ENCODE measurements at places on chromosomes 4 and X. TPM values are rescaled to one million over a fixed set of nuclear protein-coding genes. Genes with fewer than 3 reads are reported as not detected.
A peak's percentile ranks its signal among the peaks of the same experiment; 100 is the strongest.

NPY2R gene
- total RNA-seq = 0.41 TPM

RTL3 gene
- total RNA-seq = not detected

DLG3 gene
- 57.1 TPM for total RNA-seq

GRCh38 chrX:48523682-48524081 is 2.1 kb downstream of the EBP start:
- H3K27me3 ChIP-seq = no peaks in the 10 kb centered on the region
- peaks cover 34% of the 10 kb centered on the region for H3K36me3 ChIP-seq
- H3K4me3 ChIP-seq = no peak overlapping the region

- H3K27ac ChIP-seq = no peak overlapping the region
- no peak for DNase-seq
- H3K27me3 ChIP-seq = no peaks in the 10 kb centered on the region
- no peaks in the 10 kb centered on the region for H3K4me1 ChIP-seq
- no peak overlapping the region for H3K4me3 ChIP-seq
- H3K36me3 ChIP-seq = no peaks in the 10 kb centered on the region
Measured at GRCh38 chr4:61630548-61630947, 430.4 kb downstream of the ADGRL3 start.

DNA sequence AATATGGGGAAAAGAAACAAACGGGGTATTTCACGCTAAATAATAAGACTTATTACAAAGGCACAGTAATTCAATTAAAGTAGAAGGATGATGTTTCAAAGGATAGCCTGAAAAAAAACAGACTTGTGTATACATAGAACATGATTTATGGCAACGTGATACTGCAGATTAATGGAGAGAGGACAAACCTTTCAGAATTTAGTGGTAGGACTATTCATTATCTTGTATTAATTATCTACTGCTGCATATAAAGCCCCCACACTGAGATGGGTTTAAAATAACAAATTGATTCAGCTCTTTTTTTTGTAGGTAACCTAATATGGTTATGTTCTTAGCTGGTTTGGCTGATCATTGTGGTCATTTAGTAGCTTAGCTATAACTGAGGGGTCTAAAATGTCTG is 1269.0 kb downstream of the FSTL5 start:
- H3K4me1 ChIP-seq = no peaks in the 10 kb centered on the region
- no peaks in the 10 kb centered on the region for H3K27me3 ChIP-seq
- no peak overlapping the region for H3K4me3 ChIP-seq
- DNase-seq = no peak

GRCh38 chrX:97987979-97988378 is 1104.3 kb downstream of the RPA4 start:
- H3K4me3 ChIP-seq = no peak overlapping the region
- H3K27ac ChIP-seq = no peak overlapping the region
- H3K4me1 ChIP-seq = peaks cover 6% of the 10 kb centered on the region
- no peaks in the 10 kb centered on the region for H3K36me3 ChIP-seq
- H3K27me3 ChIP-seq = no peaks in the 10 kb centered on the region

- H3K36me3 ChIP-seq = peaks cover 6% of the 10 kb centered on the region
- DNase-seq = no peak
- no peak overlapping the region for H3K4me3 ChIP-seq
- peaks cover 34% of the 10 kb centered on the region for H3K4me1 ChIP-seq
Measured at GRCh38 chrX:71102292-71102691, 4.2 kb downstream of the CXorf65 start.

DNA sequence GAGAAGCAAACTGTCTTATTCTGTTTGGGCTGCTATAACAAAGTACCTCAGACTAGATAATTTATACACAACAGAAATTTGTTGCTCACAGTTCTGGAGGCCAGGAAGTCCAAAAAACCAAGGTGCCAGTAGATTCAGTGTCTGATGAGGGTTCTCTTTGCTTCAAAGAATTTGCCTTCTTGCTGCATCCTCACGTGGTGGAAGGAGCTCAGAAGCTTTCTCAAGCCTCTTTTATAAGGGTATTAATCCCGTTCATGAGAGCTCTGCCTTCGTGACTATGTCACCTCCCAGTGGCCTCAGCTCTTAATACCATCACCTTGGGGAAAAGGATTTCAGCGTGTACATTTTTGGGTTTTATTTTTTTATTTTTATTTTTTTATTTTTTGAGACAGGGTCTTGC is 20.1 kb downstream of the CA5B start:
- no peaks in the 10 kb centered on the region for H3K27me3 ChIP-seq
- no peak overlapping the region for H3K4me3 ChIP-seq
- no peaks in the 10 kb centered on the region for H3K4me1 ChIP-seq
- H3K36me3 ChIP-seq = no peaks in the 10 kb centered on the region
- H3K27ac ChIP-seq = no peak overlapping the region

GALNT7 gene
- total RNA-seq = 85.5 TPM

DNA sequence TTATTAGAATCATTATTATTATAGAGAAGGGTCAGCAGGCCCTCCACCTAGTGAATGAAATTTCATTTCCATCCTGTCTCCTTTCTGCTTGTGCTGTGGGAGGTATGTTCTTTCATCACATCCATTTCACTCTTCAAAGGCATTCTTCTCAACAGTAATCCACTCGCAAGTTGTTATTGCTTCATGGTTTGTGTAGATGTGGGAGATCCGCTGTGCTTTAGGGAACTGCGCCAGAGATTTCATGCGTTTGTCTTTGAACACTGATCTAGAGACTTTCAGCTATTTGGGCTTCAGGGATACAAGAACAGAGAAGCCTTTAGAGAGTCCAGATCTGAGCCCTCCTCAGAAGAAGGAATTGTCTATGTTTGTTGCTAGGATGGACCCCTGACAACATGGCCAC is 53.5 kb upstream of the PUDP start:
- no peak overlapping the region for H3K27ac ChIP-seq
- DNase-seq = no peak
- no peaks in the 10 kb centered on the region for H3K36me3 ChIP-seq
- no peaks in the 10 kb centered on the region for H3K4me1 ChIP-seq

FAM156B gene
- total RNA-seq = 9.1 TPM

GRCh38 chr4:131584587-131584986 is 1564.5 kb upstream of the PCDH10 start:
- no peaks in the 10 kb centered on the region for H3K4me1 ChIP-seq
- H3K27me3 ChIP-seq = no peaks in the 10 kb centered on the region
- no peak overlapping the region for H3K27ac ChIP-seq
- no peak for DNase-seq
- H3K4me3 ChIP-seq = no peak overlapping the region

DNA sequence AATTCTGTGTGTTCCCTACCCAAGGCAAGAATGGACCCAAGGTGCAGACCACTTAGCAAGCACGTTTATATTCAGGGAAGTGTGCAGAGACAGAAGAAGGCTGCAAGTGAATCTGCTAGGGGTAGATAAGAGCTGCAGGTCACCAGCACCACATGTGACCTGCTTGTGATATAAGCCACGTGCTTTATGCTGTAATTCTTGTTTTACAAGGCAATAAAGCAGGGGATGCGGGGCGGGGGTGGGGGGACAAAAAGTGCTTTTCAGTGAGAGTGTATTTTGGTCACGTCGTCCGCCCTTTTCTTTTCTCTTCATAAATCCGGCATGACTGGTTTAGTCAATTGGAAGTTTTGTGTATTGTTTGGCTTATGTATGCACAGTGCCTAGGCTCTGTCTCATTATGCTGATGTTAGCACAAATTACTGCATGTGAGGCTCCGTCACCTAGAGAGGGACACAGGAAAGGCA is 192.7 kb downstream of the RBMX2 start:
- no peaks in the 10 kb centered on the region for H3K36me3 ChIP-seq
- no peak overlapping the region for H3K27ac ChIP-seq
- H3K4me3 ChIP-seq = no peak overlapping the region

DNA sequence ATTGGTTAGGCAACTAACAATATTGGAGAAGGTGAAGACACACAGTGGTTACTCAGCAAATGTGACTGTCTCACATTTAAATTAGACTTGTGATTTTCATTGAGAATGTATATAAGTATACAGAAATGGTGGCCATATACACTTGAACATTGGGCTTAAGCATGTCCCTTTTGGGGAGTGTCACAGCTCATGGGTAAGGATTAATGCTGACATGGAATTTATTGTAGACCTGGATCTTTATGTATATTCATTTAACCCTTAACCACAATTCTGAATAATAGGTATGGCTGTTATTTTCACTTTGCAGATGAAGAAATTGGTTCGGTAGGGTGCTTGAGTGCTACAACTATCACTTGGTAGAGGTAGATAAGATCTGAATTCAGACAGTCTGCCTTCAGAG is 95.5 kb upstream of the WDFY3 start:
- H3K27me3 ChIP-seq = no peaks in the 10 kb centered on the region
- H3K36me3 ChIP-seq = no peaks in the 10 kb centered on the region
- H3K4me3 ChIP-seq = no peak overlapping the region
- no peaks in the 10 kb centered on the region for H3K4me1 ChIP-seq
- no peak for DNase-seq
- no peak overlapping the region for H3K27ac ChIP-seq

MAGEA8 gene
- total RNA-seq = not detected

GRCh38 chrX:110394651-110395050 is 36.0 kb downstream of the RTL9 start:
- H3K27me3 ChIP-seq = no peaks in the 10 kb centered on the region
- DNase-seq = no peak
- no peak overlapping the region for H3K27ac ChIP-seq
- no peaks in the 10 kb centered on the region for H3K36me3 ChIP-seq
- peaks cover 5% of the 10 kb centered on the region for H3K4me1 ChIP-seq

GRCh38 chr4:93646233-93646930 is 182.2 kb upstream of the ATOH1 start:
- no peak overlapping the region for H3K4me3 ChIP-seq
- no peaks in the 10 kb centered on the region for H3K27me3 ChIP-seq
- H3K4me1 ChIP-seq = peaks cover 7% of the 10 kb centered on the region
- DNase-seq = no peak

DNA sequence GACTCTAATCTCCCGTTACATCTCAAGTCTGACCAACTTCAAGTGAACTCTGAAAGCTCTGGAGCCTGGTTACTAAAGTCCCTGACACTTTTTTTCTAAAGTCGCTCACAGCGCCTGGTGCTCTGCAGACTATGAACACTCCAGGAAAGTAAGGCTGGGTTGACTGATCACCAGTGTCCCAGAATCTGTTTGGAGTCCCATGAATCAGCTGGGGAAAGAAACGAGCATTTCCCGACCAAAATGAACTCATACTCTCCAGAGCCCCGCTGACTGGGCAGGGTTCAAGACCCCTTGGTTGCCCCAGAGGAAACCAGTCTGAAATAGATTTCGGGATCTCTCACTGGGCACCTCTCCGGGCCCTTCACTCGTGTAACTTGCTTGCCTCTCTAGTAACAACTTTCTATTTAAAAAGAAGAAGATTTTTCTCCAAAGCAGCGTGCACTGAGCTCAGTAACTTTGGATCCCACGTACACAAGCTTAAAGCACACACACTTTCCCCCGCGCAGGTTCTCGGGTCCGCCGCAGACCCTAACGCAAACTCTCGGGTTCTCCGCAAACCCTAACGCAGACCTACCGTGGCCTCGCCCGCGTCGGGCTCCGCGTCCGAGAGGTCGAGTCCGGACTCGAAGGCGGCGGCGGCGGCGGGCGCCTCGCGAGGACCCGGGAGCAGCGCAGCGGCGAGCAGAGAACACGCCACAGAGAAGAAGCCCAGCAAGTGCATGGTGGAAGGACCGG is 964 bp downstream of the VEGFC start:
- H3K4me3 ChIP-seq = peak overlapping the region; percentile 93
- no peak overlapping the region for H3K27ac ChIP-seq
- no peaks in the 10 kb centered on the region for H3K36me3 ChIP-seq
- H3K27me3 ChIP-seq = peaks cover 13% of the 10 kb centered on the region
- DNase-seq = peak; percentile 58
- 0 out of 2 replicates have a peak, but pooled peaks cover 2% of the 10 kb centered on the region for H3K4me1 ChIP-seq

- H3K36me3 ChIP-seq = no peaks in the 10 kb centered on the region
- no peak overlapping the region for H3K27ac ChIP-seq
- H3K27me3 ChIP-seq = no peaks in the 10 kb centered on the region
- no peak for DNase-seq
- no peak overlapping the region for H3K4me3 ChIP-seq
Measured at GRCh38 chr4:188780686-188781085, 641.4 kb downstream of the TRIML1 start.

- no peaks in the 10 kb centered on the region for H3K36me3 ChIP-seq
- H3K27ac ChIP-seq = no peak overlapping the region
- H3K4me3 ChIP-seq = no peak overlapping the region
- no peak for DNase-seq
Measured at GRCh38 chrX:97995834-97996233, 1112.1 kb downstream of the RPA4 start.

DNA sequence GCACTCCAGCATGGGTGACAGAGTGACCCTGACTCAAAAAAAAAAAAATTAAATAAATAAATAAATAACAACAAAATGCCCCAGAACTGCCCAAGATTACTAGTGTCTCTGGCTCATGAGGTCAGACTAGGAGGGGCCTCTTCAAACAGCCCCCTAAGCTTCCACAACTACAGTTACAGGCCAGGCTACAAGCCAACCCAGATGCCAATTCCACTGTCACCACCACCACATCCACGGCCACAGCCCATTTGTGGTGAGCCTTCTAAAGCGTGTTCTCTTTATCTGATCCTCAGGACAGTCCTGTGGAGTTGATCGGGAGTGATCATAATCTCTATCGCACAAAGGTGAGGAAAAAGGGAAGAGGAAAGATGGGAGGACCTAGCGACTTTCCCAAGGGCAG is 36.6 kb downstream of the IGFBP7 start:
- no peaks in the 10 kb centered on the region for H3K4me1 ChIP-seq
- H3K36me3 ChIP-seq = no peaks in the 10 kb centered on the region
- no peak overlapping the region for H3K4me3 ChIP-seq
- H3K27ac ChIP-seq = no peak overlapping the region

DNA sequence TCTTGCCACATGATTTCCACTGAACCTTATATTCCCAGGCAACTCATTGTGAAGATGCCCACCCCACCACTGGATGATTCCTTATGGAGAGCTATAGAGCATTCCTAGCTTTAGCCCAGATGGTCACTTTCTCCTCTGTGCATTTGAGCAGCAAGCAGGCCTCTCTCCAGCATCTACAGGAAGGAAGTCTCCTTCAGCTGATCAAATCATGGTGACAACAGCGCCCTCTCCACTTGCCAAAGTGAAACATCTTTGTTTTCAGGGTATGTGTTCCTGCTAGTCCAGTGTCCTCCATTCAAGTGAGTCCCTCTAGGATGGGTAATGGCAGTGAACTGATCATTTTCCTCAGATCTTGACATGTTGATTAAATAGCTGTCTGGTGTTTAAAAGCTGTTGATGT is 10.9 kb upstream of the SYTL5 start:
- H3K4me3 ChIP-seq = no peak overlapping the region
- DNase-seq = no peak
- no peaks in the 10 kb centered on the region for H3K36me3 ChIP-seq
- no peaks in the 10 kb centered on the region for H3K27me3 ChIP-seq
- H3K4me1 ChIP-seq = no peaks in the 10 kb centered on the region
- no peak overlapping the region for H3K27ac ChIP-seq

SOX3 gene
- total RNA-seq = 38.9 TPM

GRCh38 chr4:152100379-152101201 is 339.8 kb upstream of the GATB start:
- no peak overlapping the region for H3K4me3 ChIP-seq
- H3K27ac ChIP-seq = no peak overlapping the region
- DNase-seq = peak; percentile 30
- H3K4me1 ChIP-seq = no peaks in the 10 kb centered on the region

DNA sequence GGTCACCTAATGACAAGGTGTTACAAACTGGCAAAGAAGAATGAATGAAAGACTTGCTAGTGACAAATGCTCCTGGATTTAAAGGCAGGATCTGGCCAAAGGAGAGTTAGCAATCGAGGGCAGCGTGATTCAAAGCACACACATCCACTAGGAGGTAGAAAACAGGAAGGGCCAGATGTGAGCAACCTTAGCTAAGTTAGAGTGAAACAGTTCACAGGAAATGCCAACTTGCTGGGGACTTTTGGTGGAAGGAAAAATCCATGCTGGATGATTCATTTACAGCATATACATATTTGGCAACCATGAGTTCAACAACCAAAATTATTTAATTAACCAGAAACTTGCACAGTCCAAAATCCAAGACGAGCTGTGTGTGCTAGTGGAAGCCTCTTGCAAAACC is 276.9 kb downstream of the PTTG2 start:
- no peaks in the 10 kb centered on the region for H3K27me3 ChIP-seq
- no peak for DNase-seq
- H3K27ac ChIP-seq = no peak overlapping the region
